ENCODE measurements at places on chromosomes 2 and 18.
A peak's percentile ranks its signal among the peaks of the same experiment; 100 is the strongest.

DNA sequence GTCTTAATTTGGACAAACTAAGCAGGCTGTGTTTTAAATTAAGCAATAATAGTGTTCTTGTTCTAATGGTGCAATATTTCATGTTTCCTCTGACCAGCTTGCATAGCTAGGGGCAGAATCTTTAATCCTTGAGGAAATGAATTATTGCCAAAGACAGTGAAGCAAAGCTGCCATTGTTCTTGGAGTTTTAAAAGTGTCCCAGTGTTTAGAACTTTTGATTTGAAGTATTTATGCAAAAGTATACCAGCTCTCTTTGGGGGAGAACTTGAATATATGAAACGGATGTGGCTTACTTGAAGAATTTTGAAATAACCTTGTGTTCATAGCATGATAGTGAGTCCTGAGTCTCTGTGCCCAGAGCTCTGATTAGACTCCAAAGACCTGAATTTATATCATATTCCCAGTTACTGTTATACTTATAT, 33.4 kb downstream of the ITGA6 start:
- H3K4me3 ChIP-seq = no peak overlapping the region
- H3K27ac ChIP-seq = peak overlapping the region; percentile 83
- no peak for DNase-seq
- no peaks in the 10 kb centered on the region for H3K27me3 ChIP-seq
- no peaks in the 10 kb centered on the region for H3K36me3 ChIP-seq

GRCh38 chr2:167860082-167860481, 387.3 kb downstream of the STK39 start:
- DNase-seq = no peak
- H3K27me3 ChIP-seq = no peaks in the 10 kb centered on the region
- no peak overlapping the region for H3K27ac ChIP-seq
- H3K36me3 ChIP-seq = no peaks in the 10 kb centered on the region
- no peaks in the 10 kb centered on the region for H3K4me1 ChIP-seq

- no peak for DNase-seq
- peaks cover 4% of the 10 kb centered on the region for H3K36me3 ChIP-seq
- H3K27ac ChIP-seq = no peak overlapping the region
- no peaks in the 10 kb centered on the region for H3K4me1 ChIP-seq
- no peaks in the 10 kb centered on the region for H3K27me3 ChIP-seq
Observed at GRCh38 chr2:110170102-110170501, 34.7 kb downstream of the NPHP1 start.

GRCh38 chr18:55479656-55480420, 108.2 kb downstream of the TCF4 start:
- peak overlapping the region; percentile 32 for H3K27ac ChIP-seq
- H3K4me3 ChIP-seq = no peak overlapping the region
- peaks cover 32% of the 10 kb centered on the region for H3K4me1 ChIP-seq
- H3K36me3 ChIP-seq = no peaks in the 10 kb centered on the region

DNA sequence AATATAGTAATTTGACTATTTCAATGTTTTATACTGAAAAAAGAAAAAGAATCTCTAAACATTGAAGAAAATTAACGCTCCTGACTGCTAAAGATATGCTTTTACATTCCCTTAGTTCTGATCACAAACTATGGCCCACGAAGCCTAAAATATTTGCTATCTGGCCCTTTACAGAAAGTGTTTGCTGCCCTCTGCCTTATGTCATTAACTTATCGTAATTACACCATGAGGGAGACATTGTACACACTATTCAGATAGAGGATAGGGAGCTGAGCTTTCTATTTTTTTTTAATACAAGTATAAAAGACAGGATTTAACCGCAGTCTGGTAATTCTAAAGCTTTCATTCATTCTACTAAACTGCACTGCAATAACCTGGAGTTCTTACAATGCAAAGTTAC, 393.1 kb upstream of the DCC start:
- H3K4me3 ChIP-seq = no peak overlapping the region
- H3K27ac ChIP-seq = no peak overlapping the region
- DNase-seq = no peak
- no peaks in the 10 kb centered on the region for H3K27me3 ChIP-seq

DNA sequence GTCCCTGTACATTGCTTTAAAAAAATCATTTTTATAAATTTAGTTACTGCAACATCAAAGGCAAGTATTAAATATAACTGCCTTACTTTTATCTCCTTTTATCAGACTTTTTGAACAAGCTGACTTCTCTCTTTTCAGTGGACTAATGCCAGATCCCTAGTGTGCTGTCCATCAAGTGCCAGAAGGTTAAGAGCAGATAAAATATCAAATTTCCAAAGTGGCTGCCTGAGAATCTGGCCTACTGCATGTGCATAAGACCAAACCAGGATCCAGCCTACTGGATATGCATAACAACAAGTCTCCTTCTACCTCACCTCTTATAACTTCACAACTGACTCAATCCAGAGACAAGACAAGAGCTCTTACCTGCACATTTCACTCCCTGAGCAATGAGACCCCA, 59.8 kb upstream of the CHRNA1 start:
- H3K27ac ChIP-seq = no peak overlapping the region
- H3K27me3 ChIP-seq = no peaks in the 10 kb centered on the region
- no peaks in the 10 kb centered on the region for H3K4me1 ChIP-seq
- no peak for DNase-seq
- H3K36me3 ChIP-seq = peaks cover 19% of the 10 kb centered on the region
